Stimulated activated CD4-positive, alpha-beta T cell treated with anti-CD3 and anti-CD28 coated beads, Interleukin-15, amount 100 ng/mL, for 48 hours (primary cell): ENCODE measurements at places on chromosomes 12 and 14.

DNA sequence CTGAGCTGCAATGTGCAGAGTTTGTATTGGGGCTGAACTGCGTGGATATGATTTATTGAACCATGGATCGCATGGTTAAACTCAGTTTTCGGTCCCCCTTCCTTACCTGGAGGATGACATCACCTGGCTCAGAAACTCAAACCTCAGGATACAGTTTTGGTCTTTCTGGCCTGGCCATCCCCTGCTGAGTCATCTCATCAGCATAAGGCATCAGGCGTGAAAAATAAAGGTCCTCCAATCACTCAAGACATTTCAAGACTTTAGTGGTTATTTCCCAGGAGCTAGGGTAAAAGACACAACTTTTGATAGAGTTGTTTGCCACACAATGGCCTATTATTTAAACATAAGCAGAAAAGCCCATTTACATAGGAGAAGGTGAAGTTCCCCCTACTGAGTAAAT, 631.1 kb upstream of the TMEM132C start:
- no peak for DNase-seq

GRCh38 chr14:57816568-57817284, 49.2 kb downstream of the SLC35F4 start:
- no peak for DNase-seq

DNA sequence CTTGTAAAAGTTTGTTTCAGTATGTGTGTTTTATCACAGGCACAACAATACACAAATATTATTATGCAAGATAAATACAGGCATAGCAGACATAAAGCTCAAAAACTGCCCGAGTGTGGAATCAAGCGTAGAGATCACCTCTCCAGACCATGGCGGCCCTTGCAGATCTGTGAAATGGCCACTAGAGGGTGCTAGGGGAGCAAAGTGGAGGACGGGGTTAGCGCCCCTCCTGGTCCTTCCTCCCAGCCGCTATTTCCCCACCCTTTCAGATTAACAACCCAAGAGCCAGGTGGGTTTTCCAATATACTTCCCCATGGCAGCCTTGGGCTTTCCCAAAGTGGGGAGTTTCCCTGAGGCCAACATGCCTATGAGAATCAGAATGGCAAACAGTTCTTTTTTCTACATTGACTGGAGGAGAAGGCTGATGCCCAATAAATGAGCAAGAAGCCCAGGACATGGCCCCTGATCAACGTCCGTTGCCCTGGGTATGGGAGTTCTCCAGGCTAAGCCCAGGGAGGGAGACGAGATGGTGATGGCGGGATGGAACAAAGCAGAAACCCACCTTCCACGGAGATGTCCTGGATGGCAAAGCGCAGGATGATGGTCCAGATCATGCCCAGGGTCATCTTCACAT, 67.4 kb downstream of the ACTN1 start:
- peak; percentile 58 for DNase-seq

GRCh38 chr12:123850246-123851134, 88.4 kb downstream of the DNAH10 start:
- DNase-seq = no peak

GRCh38 chr12:89939522-89940215, 231.0 kb upstream of the ATP2B1 start:
- DNase-seq = no peak

DNA sequence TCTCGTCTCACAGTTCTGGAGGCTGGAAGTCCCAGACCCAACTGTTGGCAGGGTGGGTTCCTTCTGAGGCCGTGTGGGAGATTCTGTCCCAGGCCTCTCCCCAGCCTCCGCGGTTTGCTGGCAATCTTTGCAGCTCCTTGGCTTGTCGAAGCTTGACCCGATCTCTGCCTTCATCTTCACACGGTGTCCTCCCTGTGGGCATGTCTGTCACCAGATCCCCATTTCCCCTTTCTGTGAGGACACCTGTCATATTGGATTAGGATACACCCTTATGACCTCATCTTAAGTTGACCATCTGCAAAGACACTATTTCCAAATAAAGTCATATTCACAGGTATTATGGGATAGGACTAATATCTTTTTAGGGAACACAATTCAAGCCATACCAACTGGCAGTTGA, 22.6 kb upstream of the LRP1-AS start:
- DNase-seq = no peak

GRCh38 chr12:96368233-96368632, 32.0 kb downstream of the CDK17 start:
- no peak for DNase-seq

- DNase-seq = no peak
Observed at GRCh38 chr12:19654650-19655376, 215.5 kb downstream of the AEBP2 start.

DNA sequence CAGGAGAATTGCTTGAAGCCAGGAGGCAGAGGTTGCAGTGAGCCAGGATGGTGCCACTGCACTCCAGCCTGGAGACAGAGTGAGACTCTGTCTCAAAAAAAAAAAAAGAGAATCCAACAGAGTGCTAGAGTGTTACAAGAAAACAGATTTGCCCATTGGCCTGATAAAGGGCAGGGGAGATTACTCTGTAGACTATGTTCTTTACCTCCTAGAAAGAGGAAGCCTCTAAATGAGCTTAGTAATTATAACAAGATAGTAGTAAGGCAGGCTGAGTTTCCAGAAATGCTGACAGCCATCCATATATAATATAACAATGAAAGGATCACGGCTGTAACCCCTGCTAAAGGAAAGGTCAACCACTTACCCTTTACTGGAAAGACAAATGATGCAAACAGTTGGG, 24.4 kb downstream of the AK7 start:
- no peak for DNase-seq

GRCh38 chr14:73467377-73467776, 9.0 kb upstream of the NUMB start:
- DNase-seq = peak; percentile 78

DNA sequence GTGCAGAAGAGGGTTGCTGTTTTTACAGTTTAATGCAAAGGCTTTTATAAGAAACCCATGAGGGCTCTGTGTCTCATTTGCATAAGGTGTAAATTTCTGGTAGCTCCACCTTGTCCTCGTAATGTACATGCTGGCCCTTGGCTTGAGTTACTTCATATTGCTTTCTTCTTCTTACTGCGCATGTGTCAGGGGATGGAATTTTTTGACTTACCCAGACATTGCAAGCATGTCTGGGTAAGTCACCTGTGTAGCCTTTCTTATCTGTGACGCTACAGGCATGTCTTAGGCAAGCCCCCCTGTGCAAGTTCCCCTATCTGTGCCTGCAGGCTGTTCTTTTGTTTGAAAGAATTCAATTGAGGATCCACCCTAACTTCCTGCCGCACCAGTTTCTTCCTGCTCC, 274.2 kb downstream of the ETNK1 start:
- DNase-seq = no peak

GRCh38 chr12:12839873-12840579, 26.9 kb downstream of the DDX47 start:
- DNase-seq = no peak

DNA sequence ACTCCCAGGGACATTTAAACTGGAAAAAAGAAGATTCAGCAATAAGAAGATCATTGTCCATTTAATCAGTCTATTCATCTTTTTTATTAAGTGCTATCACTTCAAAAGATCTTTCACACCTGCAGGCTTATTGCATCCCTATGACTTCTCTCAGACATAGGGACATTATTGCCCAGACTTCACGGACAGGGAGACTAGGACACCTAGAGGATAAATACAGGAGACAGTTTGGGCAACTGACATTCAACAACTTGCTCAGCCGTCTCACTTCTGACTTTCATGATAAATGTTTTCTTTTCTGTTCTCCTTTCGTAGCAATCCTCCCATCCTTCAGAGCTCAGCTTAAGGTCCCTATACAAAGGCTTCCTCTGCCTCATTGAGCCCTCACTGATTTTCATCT, 84.3 kb downstream of the TMEM30B start:
- no peak for DNase-seq

- no peak for DNase-seq
Observed at GRCh38 chr14:26765301-26765700, 167.5 kb upstream of the NOVA1 start.

DNA sequence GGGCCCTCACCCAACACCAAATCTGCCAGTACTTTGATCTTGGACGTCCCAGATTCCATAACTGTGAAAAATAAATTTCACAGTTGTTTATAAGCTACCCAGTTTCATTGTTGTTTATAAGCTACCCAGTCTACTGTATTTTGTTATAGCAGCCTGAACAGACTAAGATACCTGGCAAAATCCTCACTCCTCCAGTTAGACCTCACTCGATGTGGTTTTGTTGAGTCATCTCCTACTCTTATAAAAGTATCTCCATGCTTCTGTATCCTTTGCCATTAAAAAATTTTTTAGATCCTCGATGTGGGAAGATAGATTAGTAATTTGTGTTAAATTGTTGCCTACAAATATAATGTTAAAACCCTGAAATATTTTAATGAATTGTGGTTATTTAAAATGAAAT, 16.0 kb downstream of the TXNDC16 start:
- no peak for DNase-seq
